Activated CD8-positive, alpha-beta T cell treated with anti-CD3 and anti-CD28 coated beads for 36 hours (primary cell): ENCODE measurements at places on chromosomes 2 and 18.

- H3K36me3 ChIP-seq = peaks cover 2% of the 10 kb centered on the region
- peak; percentile 94 for DNase-seq
- H3K4me3 ChIP-seq = peak within 1 kb of the TSS; percentile 96
- H3K27me3 ChIP-seq = no peaks in the 10 kb centered on the region
- peaks cover 20% of the 10 kb centered on the region for H3K4me1 ChIP-seq
These were observed at the start of gene COPS8 for GRCh38 chr2:237085248-237086221. Gene COPS8, plus strand, starts transcription at chr2:237085889. Its CDS starts 76 bp downstream, at chr2:237085965.

- no peak overlapping the region for H3K27ac ChIP-seq
- H3K4me1 ChIP-seq = peaks cover 25% of the 10 kb centered on the region
- DNase-seq = peak; percentile 12
- H3K36me3 ChIP-seq = no peaks in the 10 kb centered on the region
These were observed 961 bp upstream of the SLC40A1 start for GRCh38 chr2:189581354-189582139.

GRCh38 chr2:126971162-126971480 lies 72.4 kb downstream of the TEX51 start:
- H3K27ac ChIP-seq = no peak overlapping the region
- H3K4me3 ChIP-seq = no peak overlapping the region
- H3K4me1 ChIP-seq = peaks cover 2% of the 10 kb centered on the region

- no peaks in the 10 kb centered on the region for H3K36me3 ChIP-seq
- H3K27me3 ChIP-seq = no peaks in the 10 kb centered on the region
- H3K4me1 ChIP-seq = peaks cover 6% of the 10 kb centered on the region
- H3K4me3 ChIP-seq = no peak overlapping the region
- no peak for DNase-seq
These were observed 7.6 kb upstream of the UXS1 start for GRCh38 chr2:106201661-106202060.

- no peaks in the 10 kb centered on the region for H3K36me3 ChIP-seq
- H3K4me1 ChIP-seq = no peaks in the 10 kb centered on the region
- H3K4me3 ChIP-seq = no peak overlapping the region
- DNase-seq = no peak
- no peaks in the 10 kb centered on the region for H3K27me3 ChIP-seq
These were observed 91.7 kb downstream of the GCA start for GRCh38 chr2:162435676-162436075.

DNA sequence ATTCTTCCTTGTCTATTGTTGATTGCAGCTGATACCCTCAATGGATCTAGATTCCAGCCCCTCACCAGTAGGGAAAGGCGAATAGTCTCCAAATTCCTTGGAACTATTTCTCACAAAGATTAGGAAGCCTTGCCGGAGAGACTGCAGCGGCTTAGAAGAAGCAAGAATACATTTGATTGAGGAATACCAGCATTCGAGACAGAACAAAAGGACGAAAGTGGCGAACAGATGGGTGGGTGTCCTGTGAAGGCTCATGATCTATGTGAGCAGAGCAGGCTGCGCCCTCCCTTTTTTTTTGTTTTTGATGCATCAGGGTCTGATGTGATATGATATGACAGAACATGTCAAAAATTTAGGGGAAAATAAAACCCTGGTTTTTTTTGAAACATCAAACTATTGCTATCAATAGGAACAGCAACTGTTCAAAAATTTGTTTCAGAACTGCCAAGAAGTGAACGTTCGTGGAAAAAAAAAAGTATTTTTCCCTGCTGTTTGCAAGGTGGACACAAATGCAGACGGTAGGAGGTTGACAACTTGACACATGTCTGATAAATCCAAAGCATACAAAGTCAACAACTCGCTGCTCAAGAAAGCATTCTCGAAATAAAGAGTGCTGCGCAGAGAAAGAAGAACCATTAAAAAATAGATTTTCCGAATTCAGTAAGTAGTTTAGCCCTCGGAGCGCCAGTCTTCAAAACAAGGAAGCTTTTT lies 49.1 kb downstream of the PTGR3 start:
- no peaks in the 10 kb centered on the region for H3K27me3 ChIP-seq
- DNase-seq = no peak
- H3K36me3 ChIP-seq = no peaks in the 10 kb centered on the region
- H3K4me1 ChIP-seq = peaks cover 9% of the 10 kb centered on the region
- no peak overlapping the region for H3K27ac ChIP-seq

DNA sequence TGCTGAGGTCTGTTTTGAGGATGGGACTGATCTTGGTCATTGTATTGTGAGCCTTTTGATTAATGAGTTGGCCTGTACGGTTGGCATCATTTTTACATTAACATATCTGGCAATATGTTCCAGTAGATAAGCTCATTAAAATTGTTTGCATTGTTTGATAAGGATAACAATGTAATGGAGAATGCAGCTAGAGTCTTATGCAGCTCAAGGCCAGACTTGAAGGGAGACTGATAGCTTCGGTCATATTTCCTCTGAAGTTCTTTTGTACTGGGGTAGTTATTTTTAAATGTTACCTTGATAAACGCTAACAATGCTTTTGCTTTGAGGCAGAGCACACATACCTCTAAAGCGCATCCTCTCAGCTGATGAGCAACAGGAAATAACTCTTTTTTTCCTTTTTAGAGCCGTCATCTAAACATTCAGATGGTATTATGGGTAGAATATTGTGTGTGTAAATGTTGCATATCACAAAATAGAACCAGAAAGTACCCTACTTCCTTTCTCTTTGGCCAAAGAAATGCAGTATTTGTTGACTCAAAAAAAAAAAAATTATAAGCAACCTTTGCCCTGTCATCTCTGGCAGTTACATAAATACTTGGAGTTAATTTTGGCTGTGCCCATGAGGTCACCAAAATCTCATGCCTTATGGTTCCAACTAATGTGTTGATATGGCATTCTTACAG lies 1.3 kb downstream of the MAPRE2 start:
- H3K36me3 ChIP-seq = peaks cover 10% of the 10 kb centered on the region
- DNase-seq = no peak
- H3K27me3 ChIP-seq = no peaks in the 10 kb centered on the region
- H3K4me3 ChIP-seq = peak overlapping the region; percentile 85
- peaks cover 67% of the 10 kb centered on the region for H3K4me1 ChIP-seq

GRCh38 chr2:72138921-72139381 lies 8.7 kb downstream of the CYP26B1 start:
- H3K27me3 ChIP-seq = peaks cover 12% of the 10 kb centered on the region
- peaks cover 4% of the 10 kb centered on the region for H3K4me1 ChIP-seq
- H3K27ac ChIP-seq = no peak overlapping the region
- no peak for DNase-seq
- no peaks in the 10 kb centered on the region for H3K36me3 ChIP-seq

DNA sequence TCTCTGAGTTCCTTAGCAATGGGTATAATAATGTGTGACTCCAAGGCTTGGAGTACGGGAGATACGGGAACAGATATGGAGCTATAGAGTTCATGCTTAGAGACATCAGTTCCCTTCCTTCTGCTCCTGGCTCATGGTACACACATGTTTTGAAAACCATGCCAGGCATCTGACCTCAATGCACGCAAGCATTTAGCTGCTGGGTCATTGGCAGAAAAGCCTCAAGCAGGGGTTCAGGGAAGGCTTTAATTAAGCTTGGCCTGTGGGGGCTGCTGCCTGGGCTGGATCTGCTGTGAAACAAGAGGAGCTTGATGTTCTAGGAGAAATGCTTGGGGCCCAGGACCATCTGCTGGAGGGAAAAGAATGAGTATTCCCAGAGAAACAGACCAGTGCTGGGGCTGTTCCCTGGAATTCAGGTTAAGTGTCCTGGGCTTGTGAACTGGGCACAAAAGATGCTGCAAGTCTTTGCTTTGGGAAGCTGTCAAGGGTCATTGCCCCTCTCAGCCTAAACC lies 3.2 kb downstream of the ALLC start:
- no peak overlapping the region for H3K4me3 ChIP-seq
- H3K27me3 ChIP-seq = no peaks in the 10 kb centered on the region
- H3K36me3 ChIP-seq = no peaks in the 10 kb centered on the region
- no peak for DNase-seq
- no peak overlapping the region for H3K27ac ChIP-seq

DNA sequence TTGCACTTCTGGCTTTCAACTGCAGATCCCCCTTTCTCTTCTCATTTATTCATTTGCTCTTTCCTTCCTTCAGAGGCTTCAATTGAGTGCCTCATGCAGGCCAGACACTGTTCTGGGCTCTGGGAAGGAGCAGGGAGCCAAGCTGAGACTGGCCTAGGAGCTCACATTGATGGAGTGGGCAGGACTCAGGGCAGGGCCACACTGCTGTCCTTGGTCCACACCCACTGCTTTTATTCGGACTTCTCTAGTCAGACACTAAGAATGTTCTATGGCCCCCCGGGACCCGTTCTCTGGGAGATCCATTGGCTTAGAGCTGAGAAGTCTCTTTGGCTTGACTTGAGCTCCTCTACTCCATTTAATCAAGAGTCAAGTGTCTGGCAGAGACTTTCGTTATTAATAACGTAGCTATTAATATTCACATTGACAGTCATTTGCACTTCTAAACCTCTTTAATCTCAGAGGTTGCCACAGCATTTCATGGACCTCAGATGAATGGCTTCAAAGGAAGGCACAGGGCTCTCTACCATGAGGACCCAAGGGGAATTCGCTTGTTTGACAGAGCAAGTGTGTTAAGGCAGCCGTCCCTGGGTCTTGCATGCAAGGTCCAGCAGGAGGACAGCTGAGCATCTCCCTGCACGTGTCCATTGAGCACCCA lies 20.1 kb downstream of the SH3RF3 start:
- no peak overlapping the region for H3K4me3 ChIP-seq
- no peak for DNase-seq

DNA sequence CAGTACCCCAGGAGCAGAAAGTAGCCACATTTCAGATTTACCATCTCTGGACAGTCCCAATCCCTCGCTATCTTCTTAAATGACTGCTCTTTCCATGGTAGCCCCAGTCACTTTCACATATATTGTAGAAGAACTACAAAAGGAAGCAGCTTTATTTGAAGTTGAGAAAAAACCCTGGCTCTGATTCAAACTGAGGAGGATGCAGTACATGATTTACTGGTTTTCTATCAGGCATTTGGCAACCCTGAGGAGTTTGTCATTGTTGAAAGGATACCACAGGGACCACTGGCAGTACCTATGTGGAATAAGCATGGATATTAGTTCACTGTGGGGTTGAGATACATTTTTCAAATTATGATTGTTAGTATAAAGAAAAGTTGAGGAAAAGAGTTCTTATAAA lies 640.9 kb upstream of the SETBP1 start:
- no peaks in the 10 kb centered on the region for H3K4me1 ChIP-seq
- DNase-seq = no peak
- H3K4me3 ChIP-seq = no peak overlapping the region

DNA sequence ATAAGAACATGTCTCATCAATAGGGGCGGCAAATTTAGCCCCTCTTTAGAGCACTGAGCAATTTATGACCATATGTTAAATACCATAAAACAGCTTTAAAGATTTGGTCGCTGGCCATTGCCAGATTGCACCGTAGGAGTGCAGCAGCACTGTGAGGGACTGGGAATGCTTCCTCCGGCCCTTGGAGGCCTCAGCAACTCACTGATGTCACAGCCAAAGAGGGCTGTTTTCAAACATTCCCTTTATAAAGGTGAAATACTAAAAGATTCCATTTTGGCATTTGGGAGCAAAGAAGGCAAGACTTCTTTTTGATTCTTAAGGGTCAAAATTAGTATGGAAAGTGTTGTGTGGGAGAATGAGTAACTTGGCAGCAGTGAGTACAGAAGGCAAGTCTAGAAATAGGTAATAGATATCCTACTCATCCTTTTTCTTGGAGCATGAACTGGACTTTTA lies 63.7 kb downstream of the BABAM2 start:
- peaks cover 42% of the 10 kb centered on the region for H3K36me3 ChIP-seq
- H3K4me1 ChIP-seq = peaks cover 81% of the 10 kb centered on the region
- H3K27me3 ChIP-seq = no peaks in the 10 kb centered on the region
- DNase-seq = no peak
- H3K27ac ChIP-seq = peak overlapping the region; percentile 86

GRCh38 chr18:36297417-36298125 lies at the start of gene FHOD3:
Gene FHOD3, plus strand, starts transcription at chr18:36297713. Its CDS starts 123 bp downstream, at chr18:36297836.
- DNase-seq = peak; percentile 20
- H3K27me3 ChIP-seq = peaks cover 13% of the 10 kb centered on the region
- peak within 1 kb of the TSS; percentile 25 for H3K4me3 ChIP-seq
- H3K27ac ChIP-seq = no peak within 1 kb of the TSS
- no peaks in the 10 kb centered on the region for H3K4me1 ChIP-seq

DNA sequence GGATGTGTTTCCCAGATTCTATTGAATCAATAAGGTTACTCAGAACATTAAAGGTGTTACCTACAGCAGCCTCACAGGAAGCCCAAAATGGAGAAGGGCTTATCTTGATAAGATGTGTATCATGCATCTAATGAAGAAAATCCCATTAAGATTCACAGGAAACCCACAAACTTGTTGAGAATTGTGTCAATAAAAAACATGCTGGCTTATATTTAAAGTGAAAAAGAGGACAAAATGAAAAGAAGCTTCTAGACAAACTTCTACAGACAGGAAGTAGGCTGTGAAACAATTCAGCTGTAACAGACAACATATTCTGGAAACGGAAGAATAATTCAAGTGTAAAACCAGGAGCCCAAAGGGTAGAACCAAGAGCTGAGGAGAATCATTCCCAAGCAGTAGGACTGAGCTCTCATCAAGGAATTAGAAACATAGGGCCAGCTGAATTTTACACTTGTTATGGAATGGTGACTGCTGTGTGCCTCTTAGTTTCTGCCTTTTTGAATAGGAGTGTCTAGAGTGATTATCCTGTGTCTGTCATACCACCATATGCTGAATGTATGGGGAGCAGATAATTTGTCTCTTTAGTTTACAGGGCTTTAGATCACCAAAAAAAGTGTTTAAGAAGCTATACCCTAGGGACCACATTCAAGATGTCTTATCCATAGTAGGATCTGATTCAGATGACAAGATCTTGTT lies 9.6 kb downstream of the IMMT start:
- H3K4me1 ChIP-seq = peaks cover 67% of the 10 kb centered on the region
- H3K27me3 ChIP-seq = no peaks in the 10 kb centered on the region
- peak overlapping the region; percentile 51 for H3K4me3 ChIP-seq

DNA sequence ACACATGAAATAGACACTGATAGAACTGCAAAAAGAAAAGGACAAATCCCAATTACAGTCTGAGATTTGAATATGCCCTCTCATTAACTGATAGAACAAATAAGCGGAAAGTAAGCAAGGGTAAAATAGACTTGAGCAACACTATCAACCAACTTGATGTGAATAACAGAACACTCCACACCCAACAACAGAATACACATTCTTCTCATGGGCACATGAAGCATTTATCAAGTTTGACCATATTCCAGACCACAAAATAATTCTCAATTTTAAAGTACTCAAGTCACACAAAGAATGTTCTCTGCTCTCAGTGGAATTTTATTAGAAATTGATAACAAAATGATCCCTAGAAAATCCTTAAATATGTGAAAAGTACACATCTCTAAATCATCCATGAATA lies 19.0 kb downstream of the ETAA1 start:
- no peaks in the 10 kb centered on the region for H3K4me1 ChIP-seq
- no peak overlapping the region for H3K4me3 ChIP-seq
- H3K36me3 ChIP-seq = peaks cover 8% of the 10 kb centered on the region
- H3K27me3 ChIP-seq = no peaks in the 10 kb centered on the region
- H3K27ac ChIP-seq = no peak overlapping the region

DNA sequence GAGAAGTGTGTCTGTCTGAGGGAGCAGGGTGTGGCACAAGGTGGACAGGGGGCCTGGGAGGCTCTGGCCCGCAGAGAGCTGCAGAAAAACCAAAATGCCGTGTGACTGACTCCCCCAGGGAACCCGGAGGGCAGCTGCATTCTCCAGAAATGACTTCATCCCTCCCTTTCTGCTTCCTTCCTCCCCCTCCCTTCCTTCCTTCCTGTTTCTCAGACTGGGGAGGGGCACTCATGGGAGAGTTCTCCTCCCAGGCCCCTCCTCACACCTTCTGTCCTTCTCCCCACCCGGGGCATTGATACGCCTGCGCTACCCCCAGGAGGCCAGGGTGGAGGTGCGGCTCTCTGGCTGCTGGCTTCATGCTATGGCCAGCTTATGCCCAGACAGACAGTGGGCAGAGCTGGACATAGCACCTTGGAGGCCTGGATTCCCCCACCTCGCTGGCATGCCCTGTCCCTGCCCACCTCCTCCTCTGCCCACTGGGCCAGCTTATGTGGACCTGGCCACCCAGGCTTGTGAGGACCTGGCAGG lies 8.2 kb upstream of the GPR17 start:
- H3K27ac ChIP-seq = peak overlapping the region; percentile 75
- H3K4me1 ChIP-seq = peaks cover 63% of the 10 kb centered on the region
- no peaks in the 10 kb centered on the region for H3K27me3 ChIP-seq
